Esophagus muscularis mucosa (tissue), 4 donors: ENCODE measurements at places on chromosomes 16 and 17. TPM values are rescaled to one million over a fixed set of nuclear protein-coding genes. Genes with fewer than 3 reads are reported as not detected.

Gene GAS2L2
- total RNA-seq = 0.42 TPM

Gene ARL5C
- total RNA-seq = not detected

Gene WSCD1
- total RNA-seq = 6.8 TPM

Gene C17orf50
- total RNA-seq = not detected

Gene RPGRIP1L
- 4.3 TPM for total RNA-seq

Gene KRTAP1-1
- total RNA-seq = not detected

Gene DNAAF1
- total RNA-seq = 0.66 TPM

Gene ATF7IP2
- total RNA-seq = 8.0 TPM

Gene FMNL1
- 26.7 TPM for total RNA-seq

Gene CAVIN1
- total RNA-seq = 1,154 TPM

Gene CCDC40
- total RNA-seq = 4.9 TPM

Gene PRR14
- 50.0 TPM for total RNA-seq

Gene KRT12
- not detected for total RNA-seq

Gene GEMIN4
- total RNA-seq = 20.0 TPM
